NCI-H1092 (cell line): ENCODE measurements at places on chromosomes 1 and 21.

- no peak for DNase-seq
These were observed 97.5 kb upstream of the KIAA1614 start for GRCh38 chr1:180815188-180815587.

- no peak for DNase-seq
These were observed 1.9 kb downstream of the S100A4 start for GRCh38 chr1:153543736-153544135.

DNA sequence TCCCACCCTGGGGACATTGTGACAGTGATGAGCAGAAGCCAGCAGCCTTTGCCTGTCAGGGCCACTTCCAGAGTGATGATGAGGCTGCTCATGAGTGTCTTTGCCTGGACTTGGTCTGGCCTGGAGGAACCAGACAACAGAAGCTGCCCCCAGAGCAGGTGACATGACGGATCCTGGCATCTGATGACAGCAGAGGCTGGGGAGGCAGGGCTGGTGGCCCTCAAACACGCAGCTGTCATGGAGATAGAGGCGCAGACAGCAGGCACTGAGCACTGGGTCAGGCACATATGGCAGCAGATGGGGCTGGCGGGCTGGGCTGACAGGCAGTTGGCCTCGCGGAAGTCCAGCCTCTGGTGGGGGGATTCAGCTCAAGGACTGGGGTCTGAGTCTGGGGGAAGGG is 66.4 kb upstream of the STUM start:
- no peak for DNase-seq

DNA sequence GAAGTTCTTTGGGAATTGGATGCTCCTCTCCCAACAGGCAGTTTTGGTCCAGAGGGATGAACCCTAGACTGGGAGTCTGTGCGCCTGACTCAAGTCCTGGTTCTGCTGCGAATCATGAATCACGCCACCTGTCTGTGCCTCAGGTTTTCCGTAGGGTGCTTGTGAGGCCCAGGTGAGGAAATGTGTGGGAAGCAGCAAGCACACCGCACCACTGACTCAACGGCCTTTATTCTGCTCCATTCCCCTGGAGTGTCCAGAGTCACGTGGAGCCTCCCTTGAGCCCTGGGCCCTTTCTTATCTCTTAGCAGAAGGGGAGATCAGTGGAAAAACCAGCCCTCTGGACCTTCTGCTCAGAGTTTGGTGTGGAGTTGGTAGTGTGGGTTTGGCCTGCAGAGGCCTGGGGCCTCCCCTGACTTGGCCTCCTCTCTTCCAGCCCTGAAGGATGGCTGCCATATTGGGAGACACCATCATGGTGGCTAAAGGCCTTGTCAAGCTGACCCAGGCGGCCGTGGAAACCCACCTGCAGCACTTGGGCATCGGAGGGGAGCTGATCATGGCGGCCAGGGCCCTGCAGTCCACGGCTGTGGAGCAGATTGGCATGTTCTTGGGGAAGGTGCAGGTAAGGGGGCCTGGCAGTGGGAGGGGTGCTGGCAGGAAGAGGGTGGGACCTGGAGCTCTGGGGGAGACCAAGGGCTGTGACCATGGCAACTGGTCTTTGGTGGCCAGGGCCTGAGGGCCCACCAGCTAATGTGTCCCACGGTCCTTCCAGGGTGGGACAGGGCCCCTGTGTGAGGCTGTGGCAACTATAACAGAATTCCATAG is 21.1 kb downstream of the COQ8A start:
- DNase-seq, result no peak

DNA sequence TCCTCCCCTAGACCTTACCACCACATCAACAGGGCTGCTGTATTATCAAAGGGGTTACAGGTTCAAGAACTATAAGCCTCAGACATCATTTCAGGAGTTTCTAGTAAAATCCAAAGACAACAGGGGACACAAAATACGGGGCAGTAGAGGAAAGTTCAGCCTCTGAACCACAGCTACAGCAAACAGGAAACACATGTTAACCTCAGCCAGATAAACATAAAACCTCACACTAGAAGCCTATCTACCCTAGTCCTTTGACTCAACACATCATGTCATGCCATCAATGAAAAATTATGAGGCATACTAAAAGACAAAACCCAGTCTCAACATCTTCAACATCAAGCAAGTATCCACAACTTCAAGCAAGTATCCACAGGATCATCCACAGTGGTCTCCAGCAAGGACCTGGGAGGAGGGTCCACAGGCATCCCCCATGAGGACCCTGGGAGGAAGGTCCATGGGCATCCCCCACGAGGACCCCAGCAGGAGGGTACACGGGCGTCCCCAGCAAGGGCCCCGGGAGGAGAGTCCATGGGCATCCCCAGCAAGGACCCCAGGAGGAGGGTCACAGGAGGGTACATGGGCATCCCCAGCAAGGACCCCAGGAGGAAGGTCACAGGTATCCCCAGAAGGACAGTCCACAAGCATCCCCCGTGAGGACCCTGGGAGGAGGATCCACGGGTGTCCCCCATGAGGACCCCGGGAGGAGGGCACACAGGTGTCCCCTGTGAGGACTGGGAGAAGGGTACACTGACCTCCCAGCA is 440.0 kb downstream of the MATN1 start:
- no peak for DNase-seq

- DNase-seq, result no peak
These were observed 60.8 kb downstream of the MEF2D start for GRCh38 chr1:156439777-156440183.

DNA sequence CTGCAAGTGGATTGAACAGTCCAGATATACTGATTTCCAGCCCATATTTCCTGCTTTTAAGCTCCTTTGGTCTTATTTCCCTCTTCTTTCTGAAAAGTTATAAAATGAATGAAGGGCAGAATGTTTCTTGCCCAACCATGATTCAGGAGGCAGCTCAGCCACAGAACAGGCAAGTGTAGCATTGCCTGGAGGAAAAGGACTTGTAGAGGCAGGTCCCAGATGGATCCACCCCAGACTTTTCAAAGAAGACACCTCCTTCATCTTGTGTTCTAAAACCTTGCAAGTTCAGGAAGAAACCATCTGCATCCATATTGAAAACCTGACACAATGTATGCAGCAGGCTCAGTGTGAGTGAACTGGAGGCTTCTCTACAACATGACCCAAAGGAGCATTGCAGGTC is at the start of gene CLCA2:
TSS of gene CLCA2 (plus strand) at position 299 of the 400 bp plus-strand sequence. CDS start at position 376, 77 bp downstream.
- DNase-seq, result no peak

DNA sequence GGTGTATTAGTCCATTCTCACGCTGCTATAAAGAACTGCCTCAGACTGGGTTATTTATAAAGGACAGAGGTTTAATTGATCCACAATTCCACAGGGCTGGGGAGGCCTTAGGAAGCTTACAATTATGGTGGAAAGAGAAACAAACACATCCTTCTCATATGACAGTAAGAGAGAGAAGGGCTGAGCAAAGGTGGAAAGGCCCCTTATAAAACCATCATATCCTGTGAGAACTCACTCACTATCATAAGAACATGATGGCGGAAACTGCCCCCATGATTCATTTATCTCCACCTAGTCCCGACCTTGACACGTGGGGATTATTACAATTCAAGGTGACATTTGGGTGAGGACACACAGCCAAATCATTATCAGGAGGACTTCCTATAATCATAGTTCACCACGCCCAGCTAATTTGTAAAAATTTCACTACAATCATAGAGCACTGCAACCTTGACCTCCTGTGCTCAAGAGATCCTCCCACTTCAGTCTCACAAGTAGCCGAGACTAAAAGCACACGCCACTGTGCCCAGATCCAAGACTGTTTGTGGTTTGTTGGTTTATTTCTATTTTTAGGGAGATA is 164.9 kb downstream of the RERE start:
- DNase-seq, result no peak

DNA sequence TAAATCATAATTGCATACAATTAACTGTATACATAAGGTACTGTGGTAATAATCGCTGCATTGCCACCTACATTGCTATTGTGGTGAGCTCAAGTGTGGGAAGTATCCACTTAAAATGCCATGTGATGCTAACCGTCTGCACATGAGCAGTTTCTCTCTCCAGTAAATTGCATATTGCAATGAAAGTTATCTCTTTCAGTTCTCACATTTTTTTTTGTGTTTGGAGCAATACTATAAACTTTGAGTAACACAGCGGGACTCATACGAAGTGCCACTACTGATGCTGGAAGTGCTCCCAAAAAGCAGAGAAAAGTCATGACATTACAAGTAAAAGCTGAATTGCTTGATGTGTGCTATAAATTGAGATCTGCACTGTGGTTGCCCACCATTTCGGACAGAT is 38.5 kb downstream of the DISC1 start:
- no peak for DNase-seq

GRCh38 chr1:150508982-150509381 is 1.1 kb downstream of the ECM1 start:
- no peak for DNase-seq

DNA sequence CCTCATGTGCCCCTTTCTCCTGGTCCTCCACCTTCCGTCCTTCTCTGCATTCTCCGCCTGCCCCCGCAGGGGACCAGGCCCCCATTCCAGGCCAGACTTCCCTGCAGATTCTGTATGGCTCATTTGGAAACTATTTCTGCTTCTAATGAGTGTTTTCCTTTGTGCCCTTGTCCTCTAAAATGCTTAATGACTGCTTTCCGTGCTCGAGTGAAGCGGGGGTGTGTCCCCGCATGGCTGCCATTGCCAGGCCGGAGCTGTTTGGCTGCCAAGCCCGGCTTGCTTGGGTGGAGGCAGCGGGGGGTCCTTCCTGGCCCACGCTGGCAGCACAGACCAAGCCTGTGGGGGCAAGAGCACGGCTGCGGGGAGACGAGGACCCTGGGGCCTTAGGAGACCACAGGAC is 299.3 kb upstream of the VAMP3 start:
- DNase-seq, result peak; percentile 57

DNA sequence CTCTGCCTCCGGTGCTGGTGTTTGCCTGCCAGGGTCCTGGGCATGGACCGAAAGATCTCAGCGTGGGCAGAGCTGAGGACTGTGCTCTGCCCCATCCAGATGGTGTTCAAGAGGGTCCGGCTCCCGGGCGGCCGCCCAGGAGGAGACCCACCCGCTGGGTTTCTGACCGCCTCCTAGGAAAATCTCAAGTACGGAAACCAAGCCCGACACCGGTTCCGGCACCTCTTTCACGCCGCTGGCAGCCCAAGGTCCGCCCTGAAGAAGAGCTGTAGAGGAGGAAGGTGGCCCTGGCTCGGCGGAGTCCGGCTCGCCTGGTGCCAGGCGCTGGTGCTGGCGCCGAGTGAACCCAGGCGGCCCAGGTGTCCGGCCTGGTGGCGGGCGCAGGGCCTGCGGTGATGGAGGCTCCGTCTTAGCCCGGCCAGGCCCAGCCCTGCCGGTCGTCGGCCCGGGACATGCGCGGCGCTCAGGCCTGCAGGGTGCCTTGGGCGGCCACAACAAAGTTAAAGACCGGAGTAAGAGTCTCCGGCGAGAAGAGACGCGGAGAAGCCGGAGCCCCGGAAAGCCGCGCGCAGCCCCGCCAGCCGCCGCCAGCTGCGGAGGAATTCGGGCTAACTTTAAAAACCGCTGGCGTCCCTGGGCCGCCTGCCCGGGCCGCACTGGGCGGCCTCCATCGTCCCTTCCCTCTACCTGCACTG is 1.5 kb downstream of the GRIK3 start:
- no peak for DNase-seq

DNA sequence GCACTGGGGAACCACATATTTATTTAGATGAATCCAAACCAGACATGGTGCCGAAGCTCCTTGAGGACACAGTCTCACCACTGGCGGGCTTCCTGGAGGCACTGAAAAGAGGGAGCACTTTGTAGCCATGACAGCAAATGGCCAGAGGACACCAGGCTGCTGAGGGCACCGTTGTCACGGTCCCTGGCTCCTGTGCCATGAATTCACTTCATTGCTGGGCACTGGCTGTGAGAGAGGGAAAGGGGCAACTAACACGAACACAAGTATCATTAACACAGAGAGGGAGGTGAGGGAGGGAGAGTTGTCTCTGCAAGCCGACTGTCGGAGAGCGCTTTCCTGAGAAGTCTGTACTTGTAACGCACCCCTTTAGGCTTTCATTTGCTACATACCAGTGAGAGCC is 9.4 kb upstream of the PSRC1 start:
- no peak for DNase-seq

DNA sequence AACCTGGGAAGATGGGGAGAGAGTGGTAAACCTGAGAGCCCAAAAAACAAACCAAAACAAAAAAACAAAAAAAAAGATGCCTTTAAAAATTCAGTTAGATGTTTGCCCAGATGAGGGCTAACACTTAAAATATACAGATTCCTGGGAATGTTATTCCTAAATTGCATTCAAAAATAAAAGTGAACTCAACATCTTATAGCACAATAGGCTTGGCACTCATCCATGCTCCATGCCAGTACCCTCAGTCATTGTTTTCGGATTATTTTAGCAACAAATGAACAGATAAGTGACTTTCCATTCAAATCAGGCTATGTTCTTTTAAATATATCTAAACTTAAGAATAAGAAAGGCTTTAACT is 3.7 kb downstream of the ATP1A1 start:
- DNase-seq, result no peak

DNA sequence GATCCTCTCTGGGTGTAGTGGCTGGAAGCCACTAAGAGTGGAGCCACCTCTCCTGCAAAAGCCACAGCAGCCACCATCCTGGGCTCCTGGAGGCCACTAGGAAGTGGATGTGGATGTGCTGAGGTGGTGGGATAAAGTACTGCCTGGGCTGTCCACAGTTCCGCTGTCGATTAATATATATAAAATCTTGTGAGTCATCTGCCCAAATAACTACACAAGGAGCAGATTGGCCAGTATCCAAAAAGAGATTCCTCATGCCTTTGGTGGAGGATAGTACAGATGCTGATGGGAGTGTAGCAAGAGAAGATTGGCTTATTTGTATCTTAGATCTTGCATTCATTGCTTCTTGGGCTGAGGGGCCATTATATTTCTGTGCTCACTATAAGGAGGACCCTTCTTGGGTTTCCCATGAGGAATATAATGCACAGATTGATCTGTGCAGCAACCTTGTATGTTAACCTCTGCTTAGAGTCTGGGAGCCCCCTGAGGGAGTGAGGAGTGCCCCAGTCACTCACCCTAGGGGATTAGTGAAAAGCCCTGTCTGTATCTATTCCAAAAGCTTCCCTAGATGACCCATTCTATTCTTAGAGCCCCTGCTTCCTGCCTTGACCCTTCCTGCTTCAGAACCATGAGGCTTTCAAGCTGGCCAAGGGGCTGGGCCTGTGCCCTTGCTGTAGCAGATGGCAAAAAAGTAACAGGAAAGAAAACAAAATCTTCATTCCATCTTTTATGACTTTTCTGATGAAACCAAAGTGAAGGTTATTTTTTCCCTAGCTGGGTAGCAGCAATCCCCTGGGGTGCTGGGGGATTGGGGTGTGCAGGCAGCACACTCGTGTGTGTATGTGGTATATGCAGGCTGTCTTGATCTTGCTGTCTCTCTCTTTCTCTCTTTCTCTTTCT is 31.7 kb downstream of the RCSD1 start:
- DNase-seq, result no peak

GRCh38 chr1:240854367-240854766 is 242.4 kb upstream of the GREM2 start:
- DNase-seq, result no peak

DNA sequence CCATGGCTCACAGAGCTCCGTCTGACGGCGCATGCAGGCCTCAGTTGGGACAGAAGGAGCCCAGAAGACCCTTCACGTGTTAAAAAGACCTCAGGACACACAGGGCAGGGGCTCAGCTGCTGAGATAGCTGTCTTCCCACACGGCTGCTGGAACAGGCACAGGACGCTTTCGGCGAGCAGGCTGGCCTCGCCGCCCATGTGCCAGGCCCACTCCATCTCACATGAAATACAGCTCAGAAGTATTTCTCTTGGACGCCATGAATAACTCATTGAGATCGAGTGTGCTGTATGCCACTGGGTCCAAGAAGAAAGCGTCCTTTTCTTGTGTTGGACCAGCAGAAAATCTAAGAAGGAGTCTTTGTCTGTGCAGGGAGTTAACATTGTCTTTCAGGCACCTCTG is 69.6 kb downstream of the SIM2 start:
- DNase-seq, result no peak
